ENCODE measurements at places on chromosomes 11 and 22. TPM values are rescaled to one million over a fixed set of nuclear protein-coding genes. Genes with fewer than 3 reads are reported as not detected.

The ZMAT5 gene
- 24.8 TPM for polyA plus RNA-seq

The OMP gene
- 0.18 TPM for polyA plus RNA-seq

DNA sequence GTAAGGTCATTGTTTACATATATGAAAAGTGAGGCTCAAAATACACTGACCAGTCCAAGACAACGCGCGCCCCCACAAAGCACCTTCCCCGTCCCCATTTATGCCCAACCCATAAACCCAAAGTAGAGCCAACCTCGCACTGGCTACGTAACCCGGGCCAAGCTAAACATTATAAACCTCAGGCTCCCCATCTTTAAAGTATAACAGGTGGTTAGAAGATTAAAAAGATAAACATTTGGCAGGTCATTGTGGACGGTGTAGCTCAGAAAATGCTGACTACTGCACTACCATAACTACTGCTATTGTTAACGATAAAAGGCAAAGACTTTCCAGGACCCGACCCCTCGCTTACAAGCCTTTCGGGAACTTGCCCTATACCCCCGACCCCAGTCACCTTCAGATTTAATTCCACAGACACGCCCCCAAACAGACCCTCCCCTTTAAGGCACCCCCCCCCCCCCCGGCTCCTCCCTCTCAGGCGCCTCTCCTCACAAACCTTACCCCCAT is 470 bp downstream of the NUMA1 start:
- no peak for DNase-seq

The DGCR2 gene
- 94.3 TPM for polyA plus RNA-seq

The CDC42BPG gene
- 4.4 TPM for polyA plus RNA-seq

GRCh38 chr11:64745189-64745520 is 1.2 kb upstream of the RASGRP2 start:
- no peak for DNase-seq

The RASSF10 gene
- polyA plus RNA-seq = 24.0 TPM

All from right renal pelvis (tissue), 4 donors.